ENCODE measurements at places on chromosomes 2 and 18.

- peak; percentile 62 for DNase-seq
Observed at GRCh38 chr2:120596191-120596811, 139.4 kb upstream of the GLI2 start.

DNA sequence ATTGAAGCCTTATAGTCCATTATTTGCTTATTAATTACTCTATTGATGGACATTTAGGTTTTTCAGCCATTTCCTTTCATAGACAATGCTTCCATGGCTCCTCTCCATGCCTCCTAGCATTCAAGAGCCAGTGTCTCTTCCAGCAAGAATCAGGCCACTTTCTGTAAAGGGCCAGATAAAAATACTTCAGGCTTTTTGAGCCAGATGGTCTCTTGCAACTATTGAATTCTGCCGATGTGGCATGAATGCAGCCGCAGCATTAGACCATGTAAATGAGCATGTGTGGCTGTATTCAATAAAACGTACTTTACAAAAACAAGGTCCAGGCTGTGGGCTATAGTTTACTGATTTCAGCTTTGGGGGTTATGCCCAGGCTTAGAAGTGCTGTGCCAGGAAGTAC, 38.5 kb downstream of the TRAF3IP1 start:
- no peak for DNase-seq

- DNase-seq, result no peak
Observed at GRCh38 chr2:199662255-199662654, 188.7 kb downstream of the FTCDNL1 start.

DNA sequence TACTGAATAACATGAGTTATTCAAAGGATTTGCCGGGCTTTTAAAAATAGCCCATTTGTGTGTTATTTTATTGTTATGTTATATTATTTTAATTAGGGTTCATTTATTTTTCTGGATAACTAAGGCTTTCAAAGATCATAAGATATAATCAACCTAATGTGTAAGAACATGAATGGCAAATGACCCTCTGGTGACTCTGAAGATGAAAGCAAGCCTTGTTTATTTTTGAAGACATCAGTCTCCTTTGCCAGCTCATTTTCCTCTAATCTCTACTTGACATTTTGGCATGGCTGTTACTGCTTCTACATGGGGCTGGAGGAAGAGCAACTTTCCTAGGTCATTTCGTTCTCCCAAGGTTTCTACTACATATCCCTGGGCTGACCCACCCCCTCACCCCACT, 10.6 kb downstream of the FAP start:
- no peak for DNase-seq

DNA sequence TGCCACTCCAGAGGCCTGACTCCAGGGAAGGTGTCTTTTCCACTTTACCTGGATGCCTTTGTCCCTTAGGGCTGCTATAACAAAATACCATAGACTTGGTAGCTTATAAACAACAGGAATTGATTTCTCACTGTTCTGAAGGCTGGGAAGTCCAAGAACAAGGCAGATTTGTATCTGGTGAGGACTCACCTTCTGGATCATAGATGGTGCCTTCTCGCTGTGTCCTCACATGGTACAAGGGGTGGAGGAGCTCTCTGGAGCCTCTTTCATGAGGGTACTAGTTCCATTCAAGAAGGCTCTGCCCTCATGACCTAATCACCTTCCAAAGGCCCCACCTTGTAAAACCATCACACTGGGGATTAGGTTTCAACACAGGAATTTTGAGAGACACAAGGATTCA, 52.1 kb downstream of the SLC4A3 start:
- no peak for DNase-seq
